Activated T-cell treated with anti-CD3 and anti-CD28 coated beads, Interleukin-2, amount 50 U/mL, for 72 hours (primary cell): ENCODE measurements at places on chromosomes 3 and 15. TPM values are rescaled to one million over a fixed set of nuclear protein-coding genes. Genes with fewer than 3 reads are reported as not detected.

DNA sequence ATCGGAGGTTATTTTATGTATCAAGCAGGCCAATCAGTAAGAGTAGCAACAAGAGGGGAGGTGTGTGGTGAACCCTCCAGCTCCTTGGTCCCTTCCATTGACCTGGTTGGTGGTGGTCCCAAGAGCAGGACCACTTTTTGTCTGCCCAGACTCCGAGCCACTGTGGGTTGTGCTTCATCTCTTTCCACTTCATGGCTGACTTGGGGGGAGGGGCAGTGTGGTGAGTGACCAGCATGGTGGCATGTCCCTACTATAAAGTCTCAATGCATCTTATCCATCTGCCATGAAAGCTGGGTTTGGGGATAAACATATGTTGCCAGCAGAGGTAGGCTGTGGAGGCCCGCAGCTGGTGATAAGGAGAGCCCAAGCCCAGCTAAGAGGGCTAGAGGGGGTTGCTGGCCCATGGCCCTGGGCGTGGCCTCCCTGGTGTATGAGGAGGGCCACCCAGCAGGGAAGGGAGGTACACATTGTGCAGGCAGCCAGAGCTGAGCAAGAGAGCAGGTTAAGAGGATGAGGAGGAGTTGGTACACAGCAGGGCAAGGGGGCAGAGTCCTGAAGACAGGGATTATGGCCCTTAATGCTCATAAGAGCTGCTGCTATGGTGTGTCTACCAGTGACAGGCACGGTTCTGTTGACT is 7.0 kb downstream of the AEN start:
- no peak for DNase-seq

GRCh38 chr15:29670998-29671981 is 151.0 kb downstream of the TJP1 start:
- DNase-seq, result no peak

- no peak for DNase-seq
These were observed 101.3 kb downstream of the ETFA start for GRCh38 chr15:76209942-76210341.

GRCh38 chr3:15313461-15313860 is 18.9 kb downstream of the SH3BP5 start:
- no peak for DNase-seq

PLA2G4E gene
- total RNA-seq, result not detected

DNA sequence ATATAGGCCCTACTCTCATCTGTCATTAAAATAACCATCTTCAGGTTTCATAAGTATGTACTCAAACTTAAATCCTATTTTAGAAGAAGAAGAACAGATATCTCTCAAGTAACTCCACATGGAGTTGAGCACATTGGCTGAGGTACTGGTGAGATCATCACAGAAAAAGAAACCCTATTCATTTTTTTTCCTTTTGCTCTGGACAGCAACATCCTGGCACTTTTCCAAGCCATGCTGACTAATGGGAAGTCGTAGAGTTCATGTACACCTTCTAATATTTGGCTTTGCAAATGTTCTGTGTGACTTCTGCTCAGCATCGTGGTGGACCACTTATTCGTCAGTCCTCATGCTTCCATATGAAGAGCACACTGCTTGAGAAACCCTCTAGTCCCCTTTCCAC is 336.0 kb upstream of the KCNH8 start:
- DNase-seq, result no peak

DNA sequence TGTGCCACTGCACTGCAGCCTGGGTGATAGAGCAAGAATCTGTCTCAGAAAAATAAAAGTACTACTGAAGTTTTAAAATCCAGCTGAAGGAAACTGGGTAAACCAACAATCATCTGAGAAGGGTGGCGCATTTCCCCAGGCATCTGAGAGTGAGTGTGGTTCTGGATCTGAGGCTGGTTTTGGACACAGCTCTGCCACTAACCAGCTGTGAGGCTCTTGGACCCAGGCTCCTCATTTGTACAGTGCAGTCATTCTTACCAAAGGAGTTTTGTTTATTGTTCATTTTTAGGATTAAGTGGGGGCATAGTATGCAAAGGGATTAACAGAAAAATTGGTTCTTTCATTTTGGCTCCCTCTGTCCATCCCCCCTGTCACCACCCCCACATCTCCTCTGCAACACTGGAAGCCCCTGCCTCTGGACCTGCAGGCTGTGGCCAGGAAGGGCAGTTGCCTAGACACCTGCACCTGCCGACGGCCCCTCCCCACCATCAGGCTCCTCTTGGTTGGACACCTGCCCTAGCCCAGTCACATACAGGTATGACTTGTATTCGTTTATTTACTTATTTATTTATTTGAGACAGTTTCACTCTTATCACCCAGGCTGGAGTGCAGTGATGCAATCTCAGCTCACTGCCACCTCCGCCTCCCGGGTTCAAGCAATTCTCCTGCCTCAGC is 8.8 kb downstream of the NUP210 start:
- DNase-seq, result no peak

- DNase-seq, result peak; percentile 45
These were observed 15.0 kb upstream of the ZBED2 start for GRCh38 chr3:111610189-111610588.

- no peak for DNase-seq
These were observed 246.3 kb upstream of the UMPS start for GRCh38 chr3:124483915-124484470.

DNA sequence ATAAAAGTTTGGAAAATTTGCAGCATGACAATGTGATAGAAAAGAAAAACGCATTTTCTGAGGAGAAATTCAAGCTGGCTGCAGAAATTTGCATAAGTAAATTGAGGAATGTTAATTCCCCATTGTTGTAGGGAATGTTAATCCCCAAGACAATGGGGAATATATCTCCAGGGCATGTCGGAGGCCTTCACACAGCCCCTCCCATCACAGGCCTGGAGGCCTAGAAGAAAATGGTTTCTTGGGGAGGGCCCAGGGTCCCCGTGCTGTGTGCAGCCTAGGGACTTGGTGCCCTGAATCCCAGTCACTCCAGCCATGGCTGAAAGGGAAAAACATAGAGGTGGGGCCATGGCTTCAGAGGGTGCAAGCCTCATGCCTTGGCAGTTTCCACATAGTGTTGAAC is 101.1 kb downstream of the BOC start:
- no peak for DNase-seq

GRCh38 chr15:68401496-68402431 is 30.2 kb downstream of the ITGA11 start:
- DNase-seq, result no peak

DNA sequence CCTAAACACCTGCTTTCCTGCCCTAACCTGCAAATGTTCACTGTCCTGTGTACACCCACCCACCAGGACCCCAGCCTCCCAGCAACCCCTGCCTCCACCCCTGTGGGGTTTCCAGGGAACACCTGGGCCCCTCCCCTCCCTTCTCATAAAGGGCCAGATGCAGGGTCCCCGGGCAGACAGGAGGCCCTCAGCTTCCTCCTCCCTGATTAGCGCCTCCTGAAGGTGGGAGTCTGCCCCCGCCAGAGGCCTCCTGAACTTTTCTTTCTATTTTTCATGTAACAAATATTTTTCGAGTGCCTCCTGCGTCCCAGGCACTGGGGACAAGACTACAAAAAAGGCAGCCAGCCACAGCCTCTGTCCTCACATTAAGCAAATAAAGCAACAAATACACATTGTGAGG is 135.4 kb upstream of the LINGO1 start:
- no peak for DNase-seq

DNA sequence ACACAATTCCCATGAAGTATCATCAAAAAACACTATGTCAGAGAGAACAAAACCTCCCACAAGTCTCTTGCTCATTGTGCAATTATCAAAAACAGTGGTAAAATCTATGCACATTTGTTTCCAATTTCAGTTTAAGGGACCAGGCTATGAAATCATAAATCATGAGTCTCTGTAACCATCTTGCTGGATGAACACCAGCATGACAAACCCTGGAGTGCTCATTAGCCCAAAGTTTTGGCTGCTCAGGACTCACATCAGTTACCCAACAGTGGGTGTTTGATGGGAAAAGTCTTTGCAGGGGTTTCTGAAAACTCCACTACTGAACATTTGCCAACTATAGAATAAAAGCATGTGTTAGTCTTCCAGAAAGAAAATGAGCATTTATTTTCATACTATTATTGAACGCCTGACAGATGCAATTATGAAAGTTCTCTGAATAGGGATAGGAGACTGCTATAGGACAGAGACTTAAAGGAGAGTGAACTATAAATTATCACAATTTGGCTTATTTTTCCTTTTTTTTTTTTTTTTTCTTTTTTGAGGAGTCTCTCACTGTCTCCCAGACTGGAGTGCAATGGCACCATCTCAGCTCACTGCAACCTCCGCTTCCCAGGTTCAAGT is 240.8 kb upstream of the KCNMB2 start:
- DNase-seq, result no peak

- DNase-seq, result no peak
These were observed 70.1 kb downstream of the TBC1D2B start for GRCh38 chr15:78007211-78007931.

- DNase-seq, result no peak
These were observed 33.9 kb downstream of the SCN10A start for GRCh38 chr3:38782148-38782547.

- no peak for DNase-seq
These were observed 100.3 kb downstream of the FSIP1 start for GRCh38 chr15:39682366-39682765.

- no peak for DNase-seq
These were observed 864 bp upstream of the NEO1 start for GRCh38 chr15:73051391-73051806.

DNA sequence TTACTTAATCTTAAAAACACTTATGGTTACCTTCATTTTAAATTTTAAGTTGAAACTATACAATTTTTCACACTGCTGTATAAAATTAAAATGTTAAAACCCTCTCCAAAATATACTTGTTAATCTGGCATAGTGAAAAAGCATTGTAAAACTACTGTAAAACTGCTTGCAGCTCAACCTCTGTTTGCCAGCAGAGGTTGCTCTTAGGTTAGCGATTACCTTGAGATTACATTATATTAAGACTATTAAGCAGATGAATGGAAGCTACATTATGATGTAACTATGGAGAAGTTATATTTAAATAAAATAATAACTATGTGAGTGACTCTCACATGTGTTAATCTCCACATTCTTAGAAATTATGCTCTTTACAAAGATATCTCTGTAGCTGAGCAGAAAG is 143.6 kb upstream of the SLITRK3 start:
- no peak for DNase-seq

DNA sequence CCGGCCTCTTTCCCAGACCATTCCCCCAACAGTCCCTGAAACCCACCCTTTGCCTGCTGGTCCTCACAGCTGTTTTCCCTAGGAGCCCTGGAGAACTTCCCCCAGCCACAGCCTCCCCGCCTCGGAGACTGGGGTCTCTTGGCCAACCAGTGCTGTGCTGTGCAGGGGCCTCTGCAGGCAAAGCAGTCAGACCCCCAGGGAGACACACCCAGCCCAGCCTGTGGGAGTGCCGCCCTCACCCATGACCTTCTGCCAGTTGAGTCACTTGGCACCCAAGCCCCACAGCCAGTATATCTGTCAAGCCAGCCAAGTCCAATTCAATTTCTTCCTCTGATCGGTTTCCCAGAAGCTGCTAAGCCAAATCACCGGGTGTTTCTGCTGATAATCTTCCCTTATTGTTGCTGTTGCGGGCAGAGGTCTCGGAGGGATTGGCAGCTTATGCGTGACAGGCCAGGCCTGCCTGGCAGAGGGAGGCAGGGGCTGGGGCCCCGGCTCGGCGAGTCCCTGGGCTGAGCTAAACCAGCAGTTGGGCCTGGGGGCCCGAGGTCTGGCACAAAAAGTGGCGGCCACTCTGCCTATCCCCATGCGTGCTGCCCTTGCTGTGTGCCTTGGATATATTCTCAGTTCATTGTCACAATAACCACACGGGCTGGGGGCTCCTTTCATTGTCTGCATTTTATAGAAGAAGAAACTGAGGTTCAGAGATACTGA is 65.6 kb upstream of the SLC6A1 start:
- no peak for DNase-seq

DNA sequence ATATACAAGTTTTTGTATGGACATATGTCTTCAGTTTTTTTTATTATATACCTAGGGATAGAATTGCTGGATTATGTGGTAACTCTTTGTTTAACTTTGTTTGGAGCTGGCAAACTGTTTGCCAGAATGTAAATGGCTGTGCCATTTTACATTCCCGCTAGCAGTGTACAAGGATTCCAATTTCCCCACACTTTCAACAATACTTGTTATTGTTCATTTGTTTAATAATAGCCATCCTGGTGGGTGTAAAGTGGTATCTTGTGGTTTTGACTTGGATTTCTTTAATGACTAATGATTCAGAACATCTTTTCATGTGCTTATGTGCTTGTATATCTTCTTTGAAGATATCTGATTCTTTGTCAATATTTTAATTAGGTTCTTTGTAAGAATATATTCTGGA is 64.4 kb downstream of the ZNF609 start:
- no peak for DNase-seq

- DNase-seq, result no peak
These were observed 17.3 kb downstream of the FAM174B start for GRCh38 chr15:92638291-92638708.

- no peak for DNase-seq
These were observed 41.3 kb downstream of the SSR3 start for GRCh38 chr3:156513619-156514018.

GPR87 gene
- 2.2 TPM for total RNA-seq

WNT5A gene
- total RNA-seq, result 0.51 TPM

C3orf85 gene
- not detected for total RNA-seq

GRCh38 chr15:45259796-45260195 is 7.8 kb downstream of the SLC28A2 start:
- DNase-seq, result no peak

CCDC50 gene
- 35.9 TPM for total RNA-seq

DAZL gene
- not detected for total RNA-seq

PYGO1 gene
- not detected for total RNA-seq

SKOR1 gene
- 0.31 TPM for total RNA-seq

DNA sequence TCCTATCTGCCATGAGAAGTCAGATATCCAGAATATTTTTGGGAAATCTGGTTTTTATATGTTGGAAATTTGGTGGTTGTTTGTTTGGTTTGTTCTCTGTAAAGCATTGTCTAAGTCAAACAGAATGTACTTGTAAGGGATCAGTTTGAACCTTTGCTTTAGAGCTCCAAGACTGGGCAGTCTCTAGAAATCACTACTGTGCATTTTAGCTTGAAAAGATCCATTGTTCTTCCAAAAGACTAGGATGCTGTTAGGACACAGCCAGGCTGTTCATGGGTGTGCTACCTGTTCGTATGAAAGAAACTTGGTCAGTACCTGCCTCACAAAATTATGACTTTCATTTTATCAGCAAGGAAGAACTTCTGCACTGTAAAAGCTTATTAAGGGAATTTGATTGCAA is 182.6 kb downstream of the WDR72 start:
- no peak for DNase-seq

DNA sequence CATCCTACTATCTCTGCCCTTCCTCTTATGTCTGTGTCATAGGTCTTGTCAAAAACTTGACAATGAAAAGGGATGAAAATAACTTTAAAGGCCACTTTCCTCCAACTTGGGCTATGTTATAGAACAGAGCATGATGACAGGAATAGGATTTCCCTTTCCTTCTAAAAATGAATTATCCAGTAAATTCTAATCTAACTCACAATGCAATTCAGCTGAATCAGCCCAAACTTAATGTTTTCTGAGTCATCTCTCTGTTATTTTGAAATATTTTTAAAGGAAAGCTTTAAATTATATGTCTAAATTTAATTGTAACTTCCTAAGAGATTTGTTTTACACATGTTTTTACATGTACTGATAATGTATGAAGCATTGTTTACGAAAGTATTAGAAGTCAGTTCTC is 258.5 kb downstream of the BBX start:
- DNase-seq, result no peak

SNTN gene
- total RNA-seq, result not detected
